ENCODE measurements at places on chromosomes 2 and 18.

GRCh38 chr2:17043173-17043572, 377.5 kb upstream of the CYRIA start:
- H3K27me3 ChIP-seq, result no peaks in the 10 kb centered on the region
- no peak overlapping the region for H3K27ac ChIP-seq
- no peak overlapping the region for H3K4me3 ChIP-seq
- no peaks in the 10 kb centered on the region for H3K36me3 ChIP-seq
- peak; percentile 59 for DNase-seq

DNA sequence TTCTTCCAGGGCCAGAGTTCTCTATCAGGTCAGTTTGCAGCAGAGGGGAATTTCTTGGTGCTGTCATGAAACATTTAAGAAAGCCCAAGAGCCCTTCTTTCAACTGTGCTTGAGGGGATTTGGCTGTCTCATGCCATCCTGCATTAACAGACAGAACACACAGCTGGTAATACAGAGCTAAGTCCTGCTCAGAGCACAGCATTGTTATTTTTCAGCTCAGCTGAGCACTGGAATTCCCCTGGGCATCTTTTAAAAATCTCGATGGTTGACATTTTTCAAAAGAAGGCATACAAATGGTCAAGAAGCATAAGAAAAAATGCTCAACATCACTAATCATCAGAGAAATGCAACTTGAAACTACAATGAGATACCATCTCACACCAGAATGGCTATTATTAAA, 14.9 kb upstream of the IL1R2 start:
- no peak overlapping the region for H3K27ac ChIP-seq
- H3K36me3 ChIP-seq, result no peaks in the 10 kb centered on the region
- peaks cover 19% of the 10 kb centered on the region for H3K4me1 ChIP-seq
- no peak overlapping the region for H3K4me3 ChIP-seq
- no peak for DNase-seq

- no peak overlapping the region for H3K27ac ChIP-seq
- no peaks in the 10 kb centered on the region for H3K36me3 ChIP-seq
- H3K4me3 ChIP-seq, result no peak overlapping the region
- DNase-seq, result peak; percentile 68
- peaks cover 20% of the 10 kb centered on the region for H3K27me3 ChIP-seq
These were observed 297.5 kb downstream of the PIEZO2 start for GRCh38 chr18:10851824-10852319.

DNA sequence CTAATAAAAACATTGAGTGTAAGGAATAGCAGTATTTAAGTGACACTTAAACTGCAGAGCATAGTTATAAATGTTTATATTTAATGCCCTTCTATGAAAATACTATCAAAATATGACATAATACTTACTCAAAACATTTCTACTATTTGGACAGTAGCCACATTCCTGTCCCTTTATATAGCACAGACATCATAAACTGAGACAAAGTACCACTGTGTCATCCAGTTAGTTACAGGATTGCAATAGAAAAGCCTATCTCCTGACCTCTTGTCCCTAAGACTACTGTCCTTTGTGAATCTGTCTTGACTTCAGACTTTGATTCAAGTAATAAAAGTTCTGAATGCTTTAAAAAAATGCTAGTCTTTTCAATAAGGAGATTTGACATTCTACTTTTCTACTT, 1528.5 kb upstream of the NXPH2 start:
- H3K4me1 ChIP-seq, result no peaks in the 10 kb centered on the region
- H3K36me3 ChIP-seq, result no peaks in the 10 kb centered on the region
- H3K27me3 ChIP-seq, result no peaks in the 10 kb centered on the region
- no peak for DNase-seq
- no peak overlapping the region for H3K27ac ChIP-seq
- no peak overlapping the region for H3K4me3 ChIP-seq

GRCh38 chr2:202716953-202717597, 82.3 kb downstream of the FAM117B start:
- H3K4me3 ChIP-seq, result no peak overlapping the region
- no peaks in the 10 kb centered on the region for H3K36me3 ChIP-seq
- H3K27ac ChIP-seq, result no peak overlapping the region

DNA sequence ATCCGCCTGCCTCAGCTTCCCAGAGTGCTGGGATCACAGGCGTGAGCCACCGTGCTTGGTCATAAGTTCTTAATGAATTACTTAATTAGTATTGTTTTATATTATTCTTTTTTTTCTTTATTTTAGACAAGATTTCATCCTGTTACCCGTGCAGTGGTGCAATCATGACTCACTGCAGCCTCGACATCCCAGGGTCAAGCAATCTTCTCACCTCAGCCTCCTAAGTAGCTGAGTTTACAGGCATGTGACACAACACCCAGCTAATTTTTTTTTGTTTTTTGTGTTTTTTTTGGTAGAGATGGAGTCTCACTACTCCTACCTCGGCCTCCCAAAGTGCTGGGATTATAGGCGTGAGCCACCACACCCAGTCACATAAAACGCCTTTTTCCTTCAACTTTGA, 17.3 kb downstream of the C2orf42 start:
- H3K4me3 ChIP-seq, result no peak overlapping the region
- DNase-seq, result peak; percentile 6
- peaks cover 34% of the 10 kb centered on the region for H3K36me3 ChIP-seq
- no peaks in the 10 kb centered on the region for H3K4me1 ChIP-seq
- H3K27ac ChIP-seq, result no peak overlapping the region

- 0 out of 2 replicates have a peak, but pooled peaks cover 10% of the 10 kb centered on the region for H3K4me1 ChIP-seq
- no peaks in the 10 kb centered on the region for H3K36me3 ChIP-seq
- no peaks in the 10 kb centered on the region for H3K27me3 ChIP-seq
- H3K4me3 ChIP-seq, result no peak overlapping the region
These were observed 9.4 kb downstream of the CRACDL start for GRCh38 chr2:98926601-98927000.

Measured in GM23248 (cell line).